ENCODE measurements at places on chromosomes 6 and 20.

- no peak for DNase-seq
These were observed 42.1 kb downstream of the TRERF1 start for GRCh38 chr6:42409581-42409980.

DNA sequence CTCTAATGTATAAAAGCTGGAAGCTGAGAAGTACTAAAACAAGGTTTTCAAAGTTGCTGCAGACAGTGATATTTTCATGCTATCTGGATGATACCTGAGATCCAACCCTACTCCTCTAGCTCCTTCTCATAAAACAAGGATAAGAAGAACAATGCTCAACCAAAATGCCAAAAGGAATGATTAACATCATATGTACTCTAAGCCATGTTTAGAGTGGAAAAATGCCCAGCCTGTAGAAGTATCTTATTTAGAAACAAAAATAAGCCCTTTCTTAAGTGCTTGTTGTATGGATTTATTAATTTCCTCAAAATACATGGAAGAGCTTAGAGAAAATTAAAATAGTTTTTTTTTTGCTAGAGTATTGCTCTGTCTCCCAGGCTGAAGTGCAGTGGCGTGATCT, 23.7 kb downstream of the ECHDC1 start:
- no peak for DNase-seq

DNA sequence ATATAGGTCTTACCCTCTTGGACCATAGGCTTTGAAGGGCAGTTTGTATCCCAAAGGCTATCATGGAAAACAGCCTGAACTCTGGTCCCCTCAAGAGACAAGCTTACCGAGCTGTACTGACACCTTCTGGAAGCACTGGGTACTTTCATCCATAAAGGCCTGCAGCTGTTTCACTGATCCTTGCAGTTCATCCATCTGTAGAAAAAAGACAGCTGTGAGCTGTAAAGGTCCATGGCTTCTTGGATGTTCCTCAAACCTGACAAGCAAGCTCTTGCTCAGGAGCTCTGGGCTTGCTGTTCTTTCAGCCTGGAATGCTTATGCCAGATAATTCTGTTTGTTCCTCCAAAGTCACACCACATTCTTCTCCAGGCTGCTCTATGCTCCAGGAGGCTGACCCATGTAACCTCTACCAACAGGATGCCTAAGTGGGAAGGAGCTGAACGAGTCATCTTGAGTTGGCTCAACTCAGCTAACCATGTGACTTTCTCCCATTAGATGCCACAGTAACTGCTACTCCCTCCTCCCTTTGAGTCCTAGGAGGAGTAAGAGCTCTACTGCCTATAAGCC, 8.8 kb upstream of the NDRG3 start:
- DNase-seq = no peak

DNA sequence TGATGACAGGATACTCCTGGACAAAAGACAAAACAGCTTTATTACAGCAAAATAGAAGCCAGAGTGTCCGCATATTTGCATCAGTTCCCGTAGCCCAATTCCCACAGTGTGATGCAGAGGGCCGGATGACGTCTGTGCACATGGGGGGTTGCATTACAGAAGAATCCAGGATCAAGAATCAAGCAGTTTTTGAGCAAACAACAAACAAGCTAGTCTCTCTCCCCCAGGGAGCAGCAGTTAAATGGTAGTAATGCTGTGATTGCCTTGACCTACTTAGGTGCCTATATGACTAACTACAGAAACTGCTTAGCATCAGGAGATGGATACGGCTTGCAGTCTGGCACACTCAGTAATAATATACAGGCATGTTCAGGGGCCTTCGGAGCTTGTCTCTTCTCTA, 3.2 kb upstream of the SDHAF4 start:
- DNase-seq = no peak

- DNase-seq = no peak
These were observed 65.2 kb downstream of the PRL start for GRCh38 chr6:22231616-22232015.

DNA sequence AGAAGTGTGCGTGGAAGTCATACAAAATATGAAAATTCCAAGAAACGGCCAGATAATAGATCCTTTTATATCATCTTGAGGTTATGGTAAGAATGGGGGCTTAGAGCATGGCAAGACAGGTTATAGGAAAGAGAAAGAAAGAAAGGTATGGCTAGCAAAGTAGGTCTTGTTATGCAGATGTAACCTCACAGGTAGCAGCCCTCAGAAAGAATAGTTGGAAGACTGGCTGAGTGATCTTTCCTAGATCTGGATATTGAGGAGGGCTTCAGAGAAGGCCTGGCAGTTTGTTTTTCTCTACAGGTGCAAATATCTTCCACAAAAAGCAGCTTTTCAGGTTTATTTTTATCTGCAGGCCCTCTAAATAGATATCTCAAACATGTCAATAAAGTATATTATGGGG, 679.5 kb downstream of the KHDRBS2 start:
- DNase-seq = no peak

- DNase-seq = no peak
These were observed 9.7 kb downstream of the HLA-DOB start for GRCh38 chr6:32807020-32807580.

DNA sequence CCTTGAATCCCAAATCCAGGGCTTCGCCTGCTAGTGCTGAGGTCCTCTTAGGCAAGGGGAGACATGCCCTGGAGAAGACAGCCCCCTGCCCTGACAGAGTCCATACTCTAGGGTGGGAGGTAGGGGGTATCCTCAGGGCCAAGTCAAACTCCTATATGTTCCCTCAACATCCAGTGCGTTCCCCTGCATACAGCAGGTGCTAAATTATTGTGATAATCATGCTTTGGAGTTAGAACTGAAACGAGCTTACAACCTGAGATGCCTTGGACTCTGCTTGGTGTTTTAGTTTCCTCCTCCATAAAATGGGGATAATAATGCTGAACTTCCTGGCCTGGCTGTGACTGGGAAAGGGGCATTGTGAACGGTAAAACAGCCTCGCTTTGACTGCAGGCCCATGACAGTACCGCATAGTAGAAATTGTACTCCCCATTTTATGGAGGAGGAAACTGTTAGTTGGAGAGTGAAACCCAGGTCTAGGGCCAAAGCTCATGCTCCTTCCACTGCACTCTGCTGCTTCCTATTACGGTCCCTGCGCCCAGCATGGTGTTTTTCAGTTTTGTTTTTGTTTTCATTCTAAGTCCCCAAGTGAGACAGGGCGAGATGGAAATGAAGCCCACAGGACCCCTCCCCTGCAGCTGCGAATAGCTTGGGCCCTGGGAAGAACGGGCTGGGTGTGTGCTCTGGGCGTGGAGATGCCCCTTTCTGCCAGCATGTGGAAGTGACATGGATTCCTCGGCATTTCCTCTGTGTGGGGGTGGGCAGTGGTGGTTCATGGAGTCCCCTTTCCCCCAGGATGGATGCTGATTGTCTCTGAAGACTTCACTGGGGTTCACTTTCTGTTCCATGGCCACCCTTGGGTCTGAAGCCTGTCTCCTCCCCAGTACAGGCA, 162.5 kb downstream of the VEGFA start:
- no peak for DNase-seq

DNA sequence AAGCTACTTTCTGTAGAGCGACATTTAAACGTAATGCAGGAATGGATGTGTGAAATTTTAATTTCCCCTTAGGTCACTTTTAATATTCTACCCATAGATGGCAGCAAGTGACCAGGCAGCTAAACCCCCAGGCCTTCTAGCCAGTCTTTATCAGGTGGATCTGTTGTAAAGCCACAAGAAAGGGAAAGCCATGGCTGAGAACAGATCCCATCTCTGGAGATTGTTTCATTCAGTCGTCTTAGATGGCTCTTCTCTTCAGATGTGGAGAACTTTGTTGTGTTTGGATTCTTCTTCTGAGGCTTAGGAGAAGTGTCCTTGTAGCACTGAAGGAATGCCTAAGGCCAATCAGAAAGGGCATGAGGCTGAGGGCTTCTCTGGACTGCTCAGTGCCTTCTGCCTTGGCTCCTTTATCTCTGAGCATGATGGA, 15.8 kb upstream of the RNF182 start:
- DNase-seq = no peak

- no peak for DNase-seq
These were observed 2.6 kb upstream of the TFAP2C start for GRCh38 chr20:56626367-56627121.

- DNase-seq = no peak
These were observed 204.3 kb downstream of the TFAP2C start for GRCh38 chr20:56833427-56833826.

- DNase-seq = no peak
These were observed 93.4 kb upstream of the BTN3A2 start for GRCh38 chr6:26271668-26272024.

- DNase-seq = no peak
These were observed 123.4 kb upstream of the GPR6 start for GRCh38 chr6:109854541-109855308.
